Caki2 (cell line): ENCODE measurements at places on chromosomes 3 and 15.

DNA sequence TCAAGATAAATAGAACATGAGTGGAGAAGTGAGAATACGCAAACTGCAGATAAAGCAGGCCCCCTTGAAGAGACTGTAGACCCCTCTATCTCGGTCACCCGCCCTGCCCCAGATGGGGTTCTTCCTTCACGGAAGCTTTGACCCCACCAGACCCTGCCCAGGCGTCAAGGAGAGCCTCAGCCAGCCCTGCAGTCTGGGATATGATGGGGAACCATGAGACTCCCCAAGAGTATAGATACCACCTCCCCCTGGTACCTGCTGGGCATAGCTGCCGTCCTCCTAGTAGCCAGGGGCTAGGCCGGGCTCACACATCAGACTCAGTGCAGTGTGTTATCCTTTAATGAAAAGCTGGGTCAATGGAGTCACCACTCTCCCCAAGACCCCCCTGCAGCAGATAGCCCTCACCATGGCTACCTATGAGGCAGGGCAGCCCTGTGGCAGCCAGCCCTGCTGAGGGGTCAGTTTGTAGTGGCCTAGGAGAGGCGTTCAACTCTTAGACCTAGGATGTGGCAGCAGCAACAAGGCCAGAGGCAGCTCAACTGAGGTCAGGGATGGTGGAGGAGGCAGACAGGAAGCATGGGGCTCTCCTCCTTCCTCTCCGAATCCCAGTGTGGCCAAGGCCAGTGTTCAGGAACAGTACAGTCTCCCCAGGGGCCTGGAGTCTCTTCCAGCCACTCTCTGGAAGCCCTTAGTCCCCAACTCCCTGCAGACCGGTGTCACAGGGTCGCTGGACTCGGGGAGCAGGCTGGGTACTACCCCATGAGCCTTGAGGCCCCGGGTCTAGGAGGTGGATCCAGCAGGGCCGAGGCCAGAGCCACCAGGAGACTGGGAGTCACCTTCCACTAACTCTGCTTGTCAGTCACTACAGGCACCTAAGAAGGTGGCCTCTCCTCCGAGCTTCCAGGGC, 26.1 kb downstream of the PLXNB1 start:
- DNase-seq = no peak

GRCh38 chr3:95752199-95752598, 1062.2 kb upstream of the EPHA6 start:
- no peak for DNase-seq

DNA sequence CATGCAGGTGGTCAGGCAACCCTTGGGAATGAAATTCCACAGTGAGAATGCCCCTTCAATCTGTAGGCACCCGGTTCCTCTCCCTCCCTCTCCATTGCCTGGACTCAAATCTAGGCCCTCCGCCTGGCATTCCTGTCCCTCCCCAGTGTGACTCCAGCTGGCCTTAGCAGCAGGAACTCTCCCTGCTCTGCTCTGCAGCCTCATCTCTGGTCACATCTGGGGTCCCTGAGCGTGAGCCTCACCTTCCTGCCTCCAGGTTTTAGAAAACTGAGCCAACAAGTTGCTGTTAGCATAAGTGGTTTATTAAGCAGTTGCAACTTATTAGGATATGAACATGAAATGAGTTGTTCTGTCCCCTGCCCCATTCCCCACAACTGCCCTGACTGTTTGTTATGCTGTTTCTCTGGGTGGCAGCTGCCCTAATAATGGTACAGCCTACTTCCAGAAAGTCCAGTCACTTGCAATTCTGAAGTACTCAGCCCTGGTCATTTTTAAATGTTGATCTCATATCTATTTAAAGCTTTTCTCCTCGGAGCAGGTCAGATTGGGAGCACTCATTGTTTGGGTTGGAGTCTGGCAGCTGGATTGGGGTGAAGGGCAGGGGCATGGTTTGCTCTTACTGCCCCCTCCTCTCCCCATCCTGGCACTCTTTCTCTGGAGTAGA, 63.0 kb upstream of the ANKRD34C start:
- DNase-seq = no peak

- DNase-seq = no peak
Observed at GRCh38 chr15:33888176-33888575, 80.1 kb upstream of the CHRM5 start.
